ENCODE measurements at places on chromosomes 2 and 18. TPM values are rescaled to one million over a fixed set of nuclear protein-coding genes. Genes with fewer than 3 reads are reported as not detected.

DNA sequence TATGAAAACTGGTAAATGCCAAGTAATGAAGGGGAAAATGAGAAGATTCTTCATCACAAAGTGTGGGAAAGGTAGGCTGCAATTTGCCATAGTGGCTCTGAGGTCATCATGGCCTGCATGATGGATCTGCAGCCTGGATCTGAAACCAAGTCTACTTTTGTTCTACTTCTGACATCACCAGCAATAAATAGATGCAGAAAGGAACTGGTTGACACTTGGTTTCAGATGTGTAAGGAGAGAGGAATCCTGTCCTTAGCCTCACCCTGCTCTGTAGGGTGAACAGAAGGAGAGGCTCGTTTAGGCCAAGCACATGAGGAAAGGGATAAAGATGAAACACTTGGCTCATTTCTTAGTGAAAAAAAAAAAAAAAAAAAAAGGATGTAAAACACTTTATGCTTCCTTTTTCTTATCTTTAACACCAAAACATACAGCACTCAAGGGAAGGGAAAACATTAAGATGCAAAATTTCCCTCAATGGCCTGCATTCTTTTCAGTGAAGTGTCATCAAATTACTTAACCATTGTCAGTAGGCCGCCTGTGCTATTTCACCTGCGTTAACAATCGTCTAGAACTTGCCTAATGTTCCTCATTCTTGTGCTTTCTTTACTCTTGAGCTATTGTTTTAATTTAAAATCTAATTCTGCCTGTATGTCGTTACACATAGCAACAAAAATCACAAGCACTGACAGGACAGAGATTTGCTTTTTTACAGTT, 3.9 kb downstream of the NEB start:
- no peak for DNase-seq

GRCh38 chr2:189022053-189022481, 47.9 kb downstream of the COL3A1 start:
- no peak for DNase-seq

DNA sequence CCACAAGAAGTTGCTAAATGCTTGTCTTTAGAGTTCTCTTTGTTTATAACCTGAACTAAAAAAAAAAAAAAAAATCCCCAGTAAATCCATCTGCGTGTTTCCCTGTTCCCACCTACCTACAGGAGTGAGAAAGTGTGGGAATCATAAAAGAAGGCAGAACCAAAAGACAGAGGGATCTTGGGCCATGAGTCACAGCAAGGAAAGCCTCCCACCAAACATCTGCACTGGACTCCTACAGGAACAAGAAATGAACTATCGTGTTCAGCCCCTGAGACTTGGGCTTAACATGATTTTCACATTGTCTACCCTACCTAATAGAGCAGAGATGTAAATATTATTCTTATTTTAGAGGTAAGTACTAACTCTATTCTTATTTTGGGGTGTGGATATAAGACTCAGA, 1761.2 kb upstream of the CELF4 start:
- no peak for DNase-seq

GRCh38 chr18:857986-858385, 45.9 kb upstream of the YES1 start:
- DNase-seq: no peak

CCNT2 gene
- total RNA-seq: 67.5 TPM

DNA sequence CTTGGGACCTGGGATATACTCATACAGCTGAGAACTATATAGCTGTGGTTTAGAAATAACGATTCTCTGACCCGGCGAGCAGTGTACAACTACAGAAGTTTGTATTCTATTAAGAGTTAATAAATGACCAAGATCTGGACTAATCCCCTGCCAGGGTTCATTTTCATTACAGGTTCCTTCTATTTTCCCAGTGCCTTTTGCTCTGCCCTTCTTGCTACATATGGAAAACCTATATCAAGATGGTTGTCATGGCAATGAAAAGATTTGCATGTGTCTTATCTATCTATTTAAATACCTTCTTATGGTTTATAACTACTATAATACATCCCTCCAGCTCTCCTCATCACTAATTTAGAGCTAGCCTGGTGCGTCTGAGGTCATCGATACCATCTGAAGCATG, 965.2 kb downstream of the BCL11A start:
- no peak for DNase-seq

- DNase-seq: no peak
Measured at GRCh38 chr2:44360749-44361329, 455 bp downstream of the PREPL start.

- DNase-seq: peak; percentile 61
Measured at GRCh38 chr2:97745474-97746174, 32.2 kb downstream of the ZAP70 start.

- no peak for DNase-seq
Measured at GRCh38 chr18:31241900-31242409, 76.0 kb upstream of the DSG1 start.

DNA sequence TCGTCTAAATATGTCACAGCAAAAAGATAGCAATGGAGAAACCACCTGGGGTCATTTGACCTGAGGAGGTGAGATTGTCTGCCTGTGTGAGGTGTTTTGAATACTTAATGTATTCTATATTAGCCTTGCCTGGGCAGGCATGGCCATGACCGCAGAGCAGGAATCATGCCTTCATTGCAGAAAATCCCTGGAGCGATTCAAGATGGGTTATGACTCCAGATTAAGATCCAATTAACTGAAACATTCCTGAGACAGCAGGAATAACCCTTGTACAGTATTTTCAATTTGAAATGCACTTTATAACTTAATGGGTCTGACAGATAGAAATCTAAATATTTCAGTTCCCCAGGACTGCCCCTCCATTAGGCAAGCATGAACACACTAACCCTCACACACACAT, 227.3 kb upstream of the RAB6C start:
- DNase-seq: no peak

- DNase-seq: no peak
Measured at GRCh38 chr2:231093933-231094332, 30.9 kb downstream of the HTR2B start.

DNA sequence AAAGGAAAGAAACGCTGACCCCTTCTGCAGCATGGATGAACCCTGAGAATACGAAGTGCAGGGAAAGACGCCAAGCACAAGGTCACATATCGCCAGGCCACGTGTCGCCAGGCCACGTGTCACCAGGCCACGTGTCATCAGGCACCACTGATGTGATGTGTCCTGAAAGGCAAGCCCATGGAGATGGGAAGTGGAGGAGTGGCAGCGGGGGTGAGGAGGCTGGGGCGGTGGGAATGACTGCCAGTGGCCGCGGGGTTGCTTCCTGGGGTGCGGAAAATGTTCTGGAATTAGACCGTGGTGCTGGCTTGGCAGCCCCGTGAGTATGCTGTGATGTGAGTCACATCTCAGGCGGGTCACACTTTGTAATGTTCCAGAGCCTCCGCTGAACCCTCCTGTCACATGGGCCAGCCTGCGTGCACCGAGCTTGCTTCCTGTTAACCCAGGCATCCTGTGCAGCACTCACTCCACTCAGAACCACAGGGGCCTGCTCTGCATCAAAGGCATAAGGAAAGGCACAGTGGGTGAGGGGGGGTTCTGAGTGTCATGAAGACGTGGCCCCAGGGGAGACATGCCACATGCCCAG, 39.0 kb downstream of the SLC66A2 start:
- DNase-seq: peak; percentile 21

GKN1 gene
- not detected for total RNA-seq

- DNase-seq: no peak
Measured at GRCh38 chr18:59631583-59632181, 65.5 kb downstream of the CCBE1 start.

DNA sequence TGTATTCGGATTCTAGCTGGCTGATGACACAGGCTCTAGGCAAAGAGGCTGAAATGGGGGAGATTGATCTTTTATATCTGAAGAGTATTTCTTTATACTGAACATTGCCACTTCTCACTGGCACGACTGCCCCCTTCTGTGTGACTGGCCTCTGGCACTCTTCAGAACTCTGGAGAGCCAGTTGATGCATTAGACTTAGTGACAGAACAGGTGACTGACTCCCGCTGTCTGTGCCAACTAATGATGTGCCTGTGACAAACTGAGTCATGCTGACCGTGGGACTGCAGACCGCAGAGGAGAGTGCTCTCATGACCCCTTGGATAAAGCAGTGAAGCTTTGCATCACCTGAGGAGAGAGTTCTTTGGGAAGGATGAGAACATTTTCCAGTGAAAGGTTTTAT, 14.4 kb downstream of the MGAT5 start:
- DNase-seq: no peak

DNA sequence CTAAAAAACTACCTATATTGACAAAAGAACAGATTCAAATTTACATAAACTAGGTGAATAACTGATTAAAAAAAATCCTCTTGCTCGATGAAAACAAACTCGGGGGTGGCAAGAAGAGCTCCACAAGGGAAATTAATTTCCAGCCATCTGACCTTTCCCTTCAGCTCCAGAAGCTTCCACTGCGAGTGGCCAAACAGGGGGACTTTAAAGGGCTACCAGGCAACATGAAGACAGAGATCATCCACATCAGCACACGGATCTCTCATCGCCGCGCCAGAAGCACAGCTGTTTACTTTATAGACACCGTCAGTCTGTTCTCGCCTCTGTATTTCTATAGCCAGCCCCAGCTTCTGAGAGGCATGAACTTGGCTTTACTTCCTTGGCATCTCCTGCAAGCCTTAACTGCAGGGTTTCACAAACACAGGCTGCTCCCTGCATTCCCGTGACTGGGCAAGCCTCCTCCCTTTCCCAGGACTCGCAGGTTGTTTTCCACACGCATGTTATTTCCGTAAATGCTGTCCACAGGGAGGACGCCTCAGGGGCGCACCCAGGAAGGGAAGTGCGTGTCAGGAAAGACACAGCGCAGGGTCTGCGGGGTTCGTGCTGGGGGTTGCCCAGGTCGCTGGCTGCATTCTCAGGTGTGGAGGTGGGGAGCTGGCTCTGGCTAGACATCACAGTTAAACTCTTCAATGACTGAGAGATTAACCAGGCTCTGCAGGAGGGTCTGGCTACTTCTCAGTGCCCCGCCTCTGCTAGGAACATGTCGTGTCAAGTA, 85.0 kb downstream of the USP40 start:
- no peak for DNase-seq

ABCG5 gene
- total RNA-seq: not detected

SRD5A2 gene
- not detected for total RNA-seq

SMAD2 gene
- total RNA-seq: 80.4 TPM

CABYR gene
- total RNA-seq: 0.85 TPM

LYG2 gene
- not detected for total RNA-seq

LOXHD1 gene
- total RNA-seq: not detected

- no peak for DNase-seq
Measured at GRCh38 chr2:164786787-164787186, 54.8 kb downstream of the COBLL1 start.

GRCh38 chr2:150863691-150864090, 376.2 kb upstream of the RND3 start:
- DNase-seq: no peak

GRCh38 chr2:148914463-148914862, 39.4 kb downstream of the KIF5C start:
- no peak for DNase-seq

GRCh38 chr2:241810307-241811200, 1.6 kb downstream of the NEU4 start:
- DNase-seq: no peak

GRCh38 chr2:106339132-106339531, 129.1 kb downstream of the RGPD3 start:
- DNase-seq: no peak

GRCh38 chr18:62330650-62331049, 5.5 kb downstream of the TNFRSF11A start:
- DNase-seq: no peak

OXER1 gene
- total RNA-seq: not detected
